KG1 (cell line): ENCODE measurements at places on chromosomes 11 and 22.
A peak's percentile ranks its signal among the peaks of the same experiment; 100 is the strongest.

DNA sequence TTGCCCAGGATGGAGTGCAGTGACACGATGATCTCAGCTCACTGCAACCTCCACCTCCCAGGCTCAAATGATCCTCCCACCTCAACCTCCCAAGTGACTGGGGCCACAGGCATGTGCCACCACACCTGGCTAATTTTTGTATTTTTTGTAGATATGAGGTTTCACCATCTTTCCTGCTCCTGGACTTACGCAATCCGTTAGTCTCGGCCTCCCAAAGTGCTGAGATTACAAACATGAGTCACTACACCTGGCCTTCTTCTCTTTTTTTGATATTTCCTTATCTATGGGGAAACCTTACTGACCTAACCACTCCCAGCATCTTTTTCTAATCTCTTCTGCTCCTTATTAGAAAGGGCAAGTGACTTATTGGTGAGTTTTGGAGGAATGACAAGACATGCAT lies 121.7 kb upstream of the CHORDC1 start:
- no peak for DNase-seq

- no peak for DNase-seq
Observed at GRCh38 chr11:26283852-26284408, 48.0 kb upstream of the ANO3 start.

GRCh38 chr22:23913306-23913660 lies 19.1 kb downstream of the MIF start:
- DNase-seq = no peak

GRCh38 chr22:17159504-17159951 lies 451 bp upstream of the HDHD5 start:
- DNase-seq = no peak

- no peak for DNase-seq
Observed at GRCh38 chr11:134332189-134332631, 422 bp downstream of the GLB1L2 start.

DNA sequence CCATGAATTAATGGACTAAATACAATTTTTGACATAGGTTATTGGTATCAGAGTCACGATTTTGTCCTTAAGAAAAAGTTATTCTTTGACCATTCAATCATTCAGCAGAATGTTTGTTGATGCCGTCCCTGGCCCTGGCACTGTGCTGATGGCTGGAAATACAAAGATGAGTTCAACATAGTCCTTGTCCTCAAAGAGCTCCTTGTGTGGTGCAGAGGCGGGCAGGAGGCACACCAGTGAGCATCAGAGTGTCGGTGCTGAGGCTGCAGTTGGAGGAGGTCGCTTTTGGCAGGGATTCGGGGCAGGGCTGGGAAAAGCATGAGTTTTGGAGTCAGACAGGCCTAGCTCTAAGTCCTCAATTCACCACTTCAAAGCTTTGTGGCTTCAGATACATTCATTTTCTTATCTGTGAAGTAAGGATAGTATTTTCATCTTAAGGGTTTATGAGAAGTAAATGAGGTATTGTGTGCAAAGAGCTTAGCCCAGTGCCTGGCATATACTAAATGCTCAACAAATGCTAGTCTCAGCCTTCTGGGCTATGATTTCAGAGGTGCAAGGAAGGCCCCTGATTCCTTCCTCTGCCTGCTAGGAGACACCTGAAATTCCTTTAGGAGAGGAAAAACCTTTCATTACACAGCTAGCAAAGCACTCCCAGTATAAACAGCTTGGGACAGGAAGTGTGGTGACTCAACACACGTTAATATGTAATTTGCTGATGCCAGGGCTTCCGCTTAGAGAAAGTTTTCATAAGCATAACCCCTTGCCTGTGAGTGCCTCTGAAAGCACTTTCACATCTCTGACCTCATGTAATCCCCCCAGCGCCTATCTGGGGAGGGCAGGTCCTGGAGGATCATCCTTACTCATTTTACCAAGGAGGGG lies 113.8 kb downstream of the NECTIN1 start:
- no peak for DNase-seq

DNA sequence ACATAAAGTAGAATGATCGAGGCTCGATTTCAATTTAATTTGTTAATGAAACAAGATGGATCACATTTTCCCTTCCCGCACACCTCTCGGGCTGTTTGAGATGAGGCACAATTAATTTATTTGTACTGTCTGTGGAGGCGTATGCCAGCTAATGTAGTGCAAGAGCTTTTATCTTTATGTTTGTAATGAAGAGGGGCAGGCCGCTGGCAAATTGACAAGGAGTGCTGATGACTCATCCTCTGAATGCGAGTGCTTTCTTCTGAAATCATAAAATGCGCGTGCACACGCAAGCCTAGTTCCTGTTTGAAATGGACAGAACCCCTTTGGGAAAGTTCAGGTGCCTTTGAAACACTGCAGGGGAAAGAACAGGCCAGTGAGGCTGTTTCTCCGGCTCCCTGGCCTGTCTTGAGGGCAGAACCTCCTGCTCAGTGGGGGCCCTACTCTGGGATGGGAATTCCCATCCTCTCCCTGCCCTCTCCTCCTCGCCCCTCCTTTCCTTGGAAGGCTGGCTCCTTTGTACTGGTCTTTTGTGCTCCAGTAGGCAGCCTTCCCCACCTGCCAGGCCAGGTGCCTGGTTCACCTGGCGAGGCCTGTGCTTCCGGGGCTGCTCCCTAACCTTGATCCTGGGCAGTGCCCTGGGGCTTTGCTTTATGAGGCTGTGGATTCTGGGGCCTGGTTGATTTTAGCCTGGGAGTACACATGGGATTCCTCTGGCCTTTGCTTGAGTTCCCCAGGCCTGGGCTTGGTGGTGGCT lies 50.3 kb downstream of the TEAD1 start:
- DNase-seq = no peak

- peak; percentile 80 for DNase-seq
Observed at GRCh38 chr11:75873417-75874221, 58.6 kb downstream of the UVRAG start.

DNA sequence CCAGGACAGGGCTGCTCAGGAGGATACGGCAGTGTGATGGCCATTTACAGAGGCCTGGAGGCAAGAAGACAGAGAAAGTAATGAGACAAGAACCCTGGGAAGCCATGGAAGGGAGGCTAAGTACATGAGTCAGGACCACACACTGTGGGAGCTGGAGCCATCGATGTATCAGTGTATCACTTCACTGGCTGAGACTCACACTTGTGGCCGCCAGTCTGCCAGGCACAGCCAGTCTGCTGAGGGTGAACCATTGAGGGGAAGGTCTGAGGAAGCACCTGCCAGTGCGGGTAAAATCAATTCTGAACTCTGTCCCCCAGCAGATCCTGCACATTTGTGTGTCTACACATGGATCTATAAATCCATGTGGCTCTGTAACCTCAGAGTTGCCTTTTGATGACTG lies 195.6 kb downstream of the GRIK4 start:
- DNase-seq = no peak
